ENCODE measurements at places on chromosomes 2 and 18.

DNA sequence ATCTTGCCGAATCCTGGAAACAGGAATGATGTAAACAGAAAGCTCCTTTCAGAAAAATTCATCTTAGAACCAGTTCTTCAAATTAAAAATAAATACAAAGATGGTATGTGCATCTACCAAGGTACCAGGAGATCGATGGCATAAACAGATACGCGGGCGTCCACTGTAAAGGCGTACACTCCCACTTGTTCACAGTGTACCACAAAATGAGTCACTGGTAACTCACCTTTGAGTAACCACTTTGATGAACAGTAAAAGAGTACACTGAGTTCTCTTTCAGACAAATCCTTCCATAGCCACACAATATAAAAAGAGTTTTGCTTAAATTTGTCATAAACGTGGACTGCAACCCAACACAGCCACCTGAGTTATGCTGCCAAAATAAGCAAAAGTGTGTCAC is 128.3 kb downstream of the DNER start:
- no peak for DNase-seq

DNA sequence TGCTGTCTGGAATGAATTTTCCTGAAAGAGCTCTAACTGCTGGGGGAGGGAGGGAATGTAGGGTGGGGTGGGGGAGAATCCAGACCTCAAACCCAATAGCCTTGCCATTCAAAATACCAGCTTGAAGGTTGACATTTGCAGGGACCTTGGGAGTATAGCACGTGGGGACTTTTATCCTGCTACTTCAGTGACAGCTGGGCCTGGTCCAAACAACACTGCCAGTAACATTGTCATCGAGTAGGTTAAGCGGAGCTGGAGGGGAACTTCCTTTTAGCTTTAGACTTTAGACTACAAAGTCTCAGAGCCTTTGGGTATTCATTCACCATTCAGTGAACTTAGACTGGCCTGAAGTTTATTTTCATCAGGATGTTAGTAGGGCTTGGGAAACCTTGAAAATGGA is 248.7 kb downstream of the MEIS1 start:
- no peak for DNase-seq

DNA sequence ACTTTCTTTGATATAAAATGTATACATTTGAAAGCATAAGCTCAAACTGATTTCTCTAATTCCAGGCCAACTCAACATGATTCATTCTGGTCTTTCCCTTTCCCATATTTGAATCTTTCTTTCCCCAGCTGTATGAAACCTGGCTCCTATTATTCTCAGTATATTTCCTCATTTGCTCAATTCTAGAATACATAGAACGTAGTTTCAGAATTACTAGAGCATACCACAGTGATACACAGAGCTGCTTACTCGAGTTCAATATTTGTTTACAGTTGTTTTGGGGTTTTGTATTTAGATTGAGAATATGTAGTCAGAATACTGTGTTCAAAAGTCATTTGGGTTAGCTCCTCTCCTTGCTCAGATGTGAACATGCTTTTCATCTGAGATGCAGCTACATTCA is 43.0 kb downstream of the TNFRSF11A start:
- no peak for DNase-seq

- no peak for DNase-seq
Observed at GRCh38 chr2:70768590-70769085, 638 bp upstream of the ADD2 start.

- DNase-seq: no peak
Observed at GRCh38 chr2:241499146-241499965, 9.0 kb downstream of the STK25 start.

DNA sequence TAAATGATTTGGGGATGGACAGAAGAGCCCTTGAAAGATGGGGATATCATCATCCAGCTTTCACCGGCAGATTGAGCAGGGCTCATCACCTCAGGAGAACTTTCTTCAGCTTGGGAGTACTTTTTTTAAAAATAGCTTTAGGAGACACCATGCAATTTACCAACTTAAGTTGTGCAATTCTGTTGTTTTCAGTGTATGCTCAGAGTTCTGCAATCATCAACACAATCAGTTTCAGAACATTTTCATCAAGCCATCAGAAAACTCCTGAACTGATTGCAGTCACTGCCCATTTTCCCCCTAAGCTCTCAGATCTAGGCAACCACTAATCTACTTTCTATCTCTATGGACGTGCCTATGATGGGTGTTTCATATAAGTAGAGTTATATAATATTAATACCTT is 117.7 kb downstream of the CRIM1 start:
- DNase-seq: no peak

DNA sequence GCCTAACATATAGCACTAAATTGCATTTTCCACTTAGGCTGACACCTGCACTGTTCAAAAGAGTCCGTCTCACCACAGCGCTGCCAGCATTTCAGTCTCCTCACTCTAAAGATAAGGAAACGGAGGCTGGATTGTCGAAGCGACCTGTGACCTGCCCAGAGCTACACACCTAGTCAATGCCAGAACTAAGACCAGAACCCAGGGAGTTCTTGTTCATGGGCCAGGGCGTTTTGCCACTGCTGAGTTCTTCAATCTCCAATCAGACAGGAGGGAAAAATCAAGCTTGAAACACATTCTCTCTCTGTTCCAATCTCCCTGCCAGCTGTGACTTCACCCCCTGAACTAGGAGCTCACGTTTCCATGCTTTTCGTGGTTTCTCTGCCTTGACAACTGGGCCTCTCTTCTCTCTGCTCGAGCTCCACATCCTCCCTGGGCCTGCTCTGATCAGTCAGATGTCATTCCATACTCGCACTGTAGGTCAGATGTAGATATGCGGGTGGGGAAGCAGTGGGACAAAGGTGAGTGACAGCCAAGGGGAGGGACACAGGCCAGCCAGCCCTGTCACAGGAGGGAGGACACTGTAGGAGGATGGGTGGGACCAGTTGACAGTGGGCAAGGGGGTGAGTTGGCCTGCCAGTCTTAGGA is 221.1 kb upstream of the SMAD2 start:
- no peak for DNase-seq

Measured in activated T-cell treated with anti-CD3 and anti-CD28 coated beads for 1 hour (primary cell).